ENCODE measurements at places on chromosomes 1 and 21.

DNA sequence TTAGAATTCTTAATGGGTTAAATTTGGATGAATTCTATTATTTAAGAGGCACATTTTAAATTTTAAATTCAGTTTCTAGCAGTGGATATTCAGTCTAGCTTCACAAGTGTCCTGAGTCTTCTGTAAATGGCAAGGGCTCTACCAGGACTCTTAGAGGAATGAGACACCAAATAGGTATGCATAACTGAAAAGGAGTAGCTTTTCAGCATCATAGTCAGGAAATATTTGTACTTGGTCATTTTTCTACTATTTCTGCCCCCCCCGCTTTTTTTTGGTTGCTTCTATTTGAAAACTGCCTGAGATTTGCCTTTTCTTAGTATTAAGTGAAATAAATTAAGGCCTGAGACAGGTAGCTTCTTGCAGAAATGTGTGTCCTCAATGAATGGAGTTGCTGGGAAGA lies 80.2 kb downstream of the MAST2 start:
- DNase-seq = no peak

DNA sequence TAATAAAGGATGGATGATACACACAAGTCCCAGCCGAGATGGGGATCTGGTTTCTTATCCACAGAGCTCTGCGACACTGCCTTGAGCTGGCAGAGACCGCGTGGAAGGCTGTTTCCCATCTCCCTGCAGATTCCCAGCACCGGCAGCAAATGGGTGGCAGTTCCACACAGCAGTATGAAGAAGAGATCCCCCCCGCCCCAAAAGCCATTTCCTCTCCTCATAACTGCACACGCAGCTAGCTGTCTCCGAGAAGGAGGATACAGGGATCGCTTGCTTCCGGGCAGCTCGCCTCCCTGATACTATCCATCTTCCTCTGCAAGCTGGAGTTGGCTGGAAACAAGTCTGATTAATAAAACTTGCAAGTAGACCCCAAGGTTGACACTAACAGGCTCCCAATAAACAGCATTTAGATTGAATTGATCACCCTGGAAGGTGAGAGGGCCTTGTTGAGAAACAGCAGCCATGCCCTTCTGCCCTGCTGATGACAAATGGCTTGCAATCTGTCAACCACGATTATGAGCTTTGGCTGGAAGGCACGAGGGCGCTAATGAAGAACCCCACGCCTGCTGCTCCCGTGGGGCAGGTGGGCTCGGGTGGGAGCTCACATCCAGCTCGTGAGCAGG lies 642.3 kb downstream of the AJAP1 start:
- no peak for DNase-seq

DNA sequence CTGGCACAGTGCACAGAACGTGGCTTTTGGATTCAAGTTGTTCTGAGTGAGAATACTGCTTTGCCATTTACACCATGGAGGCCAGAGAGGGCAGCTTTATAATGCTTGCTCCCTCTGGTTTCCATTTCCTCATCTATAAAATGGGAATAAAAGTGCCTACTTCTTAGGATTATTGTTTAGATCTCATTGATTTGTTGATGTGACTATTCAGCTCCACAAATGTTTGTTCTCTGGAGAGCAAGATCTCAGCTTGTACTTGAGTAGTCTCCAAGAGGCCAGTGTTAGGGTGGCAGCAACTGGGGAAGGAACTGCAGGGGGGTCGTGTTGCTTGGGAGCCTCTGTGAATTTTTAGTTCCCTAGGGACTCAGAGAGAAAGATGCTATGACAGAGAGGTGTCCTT lies 55.2 kb downstream of the YARS1 start:
- DNase-seq = no peak

GRCh38 chr1:173506437-173506836 lies 29.3 kb downstream of the PRDX6 start:
- no peak for DNase-seq

GRCh38 chr1:233478611-233479010 lies 135.3 kb upstream of the KCNK1 start:
- DNase-seq = no peak

- no peak for DNase-seq
Observed at GRCh38 chr1:63328781-63329180, 6.4 kb downstream of the FOXD3 start.

DNA sequence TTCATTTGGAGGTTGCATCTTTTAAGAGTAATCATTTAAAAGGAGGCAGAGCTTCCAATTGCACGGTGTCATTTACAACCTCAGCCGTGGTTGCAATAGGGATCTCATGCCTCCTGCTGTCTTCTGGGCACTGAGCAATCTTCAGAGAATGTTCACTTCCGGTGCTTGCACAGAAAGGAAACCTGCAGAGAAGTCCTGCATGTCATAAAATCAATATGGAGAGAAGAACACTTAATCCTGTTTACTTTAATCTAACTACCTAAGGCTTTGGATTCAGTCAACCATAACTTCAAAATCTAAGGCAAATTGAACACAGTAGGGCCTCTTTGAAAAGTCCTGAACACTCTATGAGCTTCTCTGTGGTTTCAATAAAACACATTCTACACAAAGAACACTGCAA lies 11.3 kb upstream of the MAP10 start:
- DNase-seq = no peak

- no peak for DNase-seq
Observed at GRCh38 chr1:221698579-221699349, 43.1 kb downstream of the DUSP10 start.

- no peak for DNase-seq
Observed at GRCh38 chr1:166165661-166166328, 1.0 kb downstream of the FAM78B start.

DNA sequence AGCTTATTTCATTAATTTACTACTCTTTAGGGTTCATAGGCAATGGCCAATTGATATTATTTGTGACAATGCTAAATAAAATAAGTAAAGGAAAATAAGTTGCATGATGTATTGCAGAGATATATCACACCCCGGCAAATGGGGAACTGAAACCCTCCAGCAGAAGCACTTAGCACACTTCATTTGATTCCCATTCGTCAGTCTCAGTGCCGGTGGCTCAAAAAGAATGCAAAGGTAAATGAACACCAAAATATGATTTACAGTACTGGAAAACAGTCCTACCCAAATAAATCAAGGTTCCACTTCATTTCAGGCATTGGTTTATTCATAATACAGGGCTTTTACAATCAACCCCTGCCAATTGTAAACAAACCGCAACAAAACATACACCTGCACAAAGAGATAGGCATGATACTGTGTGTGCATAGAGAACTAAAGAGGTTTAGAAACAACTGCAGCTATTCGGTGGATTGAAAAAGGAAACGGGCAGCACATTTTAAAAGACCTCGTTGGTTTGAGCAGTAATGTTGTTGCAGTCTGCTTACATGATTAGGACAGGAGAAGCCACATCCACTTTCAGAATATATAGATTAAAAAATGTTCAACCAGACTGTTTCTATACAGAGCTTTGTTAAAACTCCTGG lies 1019.2 kb downstream of the TTLL7 start:
- DNase-seq = no peak

DNA sequence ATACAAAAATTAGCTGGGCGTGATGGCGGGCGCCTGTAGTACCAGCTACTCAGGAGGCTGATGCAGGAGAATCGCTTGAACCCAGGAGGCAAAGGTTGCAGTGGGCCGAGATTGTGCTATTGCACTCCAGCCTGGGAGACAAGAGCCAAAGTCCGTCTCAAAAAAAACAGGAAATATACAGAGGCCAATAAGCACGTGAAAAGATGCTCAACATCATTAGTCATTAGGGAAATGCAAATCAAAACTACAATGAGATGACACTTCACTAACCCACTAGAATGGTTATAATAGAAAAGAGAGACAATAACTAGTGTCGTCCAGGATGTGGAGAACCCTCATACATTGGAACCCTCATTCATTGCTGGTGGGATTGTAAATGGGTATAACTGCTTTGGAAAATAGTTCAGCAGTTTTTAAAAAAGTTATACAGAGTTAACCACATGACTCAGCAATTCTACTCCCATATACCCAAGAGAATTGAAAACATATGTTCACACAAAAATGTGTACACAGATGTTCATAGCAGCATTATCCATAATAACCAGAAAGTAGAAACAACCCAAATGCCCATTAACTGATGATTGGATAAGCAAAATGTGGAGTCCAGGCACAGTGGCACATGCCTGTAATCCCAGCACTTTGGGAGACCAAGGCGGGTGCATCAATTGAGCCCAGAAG lies 6.4 kb upstream of the E2F2 start:
- DNase-seq = no peak

- DNase-seq = no peak
Observed at GRCh38 chr21:40143822-40144525, 276.7 kb downstream of the PCP4 start.

- no peak for DNase-seq
Observed at GRCh38 chr1:238451781-238452310, 561.1 kb upstream of the ZP4 start.

GRCh38 chr1:42192106-42192505 lies 27.6 kb upstream of the GUCA2A start:
- no peak for DNase-seq

GRCh38 chr1:118217141-118217838 lies 32.3 kb upstream of the SPAG17 start:
- DNase-seq = no peak

GRCh38 chr1:221800831-221801230 lies 58.9 kb upstream of the DUSP10 start:
- no peak for DNase-seq

- DNase-seq = no peak
Observed at GRCh38 chr1:227415115-227415790, 97.0 kb upstream of the CDC42BPA start.

DNA sequence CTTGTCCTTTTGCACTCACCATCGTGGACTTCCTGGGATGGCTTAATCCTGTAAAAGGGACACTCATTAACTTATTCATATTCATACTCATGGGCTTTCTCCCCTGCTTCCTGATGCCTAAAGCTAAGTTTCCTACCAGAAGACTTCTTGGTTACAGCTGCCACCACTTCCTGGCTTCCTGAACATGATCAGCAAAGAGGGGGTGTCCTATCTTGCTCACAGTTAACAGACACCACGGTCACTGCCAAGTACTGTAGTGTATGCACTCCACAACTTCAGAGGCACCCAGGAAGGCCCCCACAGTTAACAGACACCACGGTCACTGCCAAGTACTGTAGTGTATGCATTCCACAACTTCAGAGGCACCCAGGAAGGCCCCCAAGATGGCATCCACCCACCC lies 177.8 kb downstream of the SIPA1L2 start:
- DNase-seq = no peak

- DNase-seq = peak; percentile 51
Observed at GRCh38 chr1:210446479-210446878, 117.8 kb downstream of the HHAT start.

- DNase-seq = no peak
Observed at GRCh38 chr21:42404539-42404938, 837 bp downstream of the UBASH3A start.

- no peak for DNase-seq
Observed at GRCh38 chr21:25970254-25970930, 200.2 kb downstream of the APP start.

DNA sequence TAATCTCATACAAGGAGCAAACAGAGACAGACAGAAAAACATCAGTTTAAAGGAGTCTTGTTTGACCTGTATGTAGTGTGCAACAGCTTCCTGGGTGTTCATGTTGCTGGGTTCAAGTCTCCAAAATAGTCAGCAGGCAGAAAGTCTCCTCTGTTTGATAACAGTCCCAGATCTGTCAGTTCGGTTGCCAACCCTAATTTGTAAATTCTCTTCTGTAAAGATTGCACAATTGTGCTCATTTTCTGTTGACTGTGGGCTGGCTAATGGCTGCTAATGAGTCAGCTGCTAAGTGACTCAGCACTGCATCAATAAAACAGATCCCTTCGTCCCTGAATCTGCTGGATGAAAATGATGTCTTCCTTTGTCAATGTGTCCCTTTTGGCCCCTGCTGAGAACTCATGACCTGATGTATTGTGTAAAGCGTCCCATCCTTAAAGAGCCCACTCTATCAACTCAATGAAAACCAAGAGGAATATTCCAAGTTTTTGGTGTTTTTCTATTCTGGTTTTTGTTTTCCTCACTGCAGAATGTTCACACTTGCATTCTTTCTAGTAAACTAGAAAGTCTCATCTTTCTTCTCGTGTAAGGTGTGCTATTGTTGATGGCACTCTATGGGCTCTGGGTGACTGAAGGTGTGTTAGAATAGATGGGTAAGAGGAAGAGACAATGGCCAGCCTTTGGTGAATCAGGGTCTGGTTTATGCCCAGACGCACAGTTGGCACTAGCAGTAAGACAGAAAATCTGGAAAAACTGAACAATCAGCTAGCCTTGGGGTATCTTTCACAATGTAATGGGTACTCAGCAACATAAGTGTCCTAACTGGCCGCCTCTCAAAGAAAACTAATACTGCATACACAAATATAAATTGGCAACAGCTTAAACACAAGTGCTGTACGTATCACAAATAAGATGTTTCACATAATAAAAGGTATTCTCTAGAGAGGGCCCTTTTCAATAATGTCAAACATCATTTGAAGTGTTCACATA lies 75.1 kb upstream of the SIPA1L2 start:
- DNase-seq = no peak
